ENCODE measurements at places on chromosomes 13 and 19. TPM values are rescaled to one million over a fixed set of nuclear protein-coding genes. Genes with fewer than 3 reads are reported as not detected.

- DNase-seq: no peak
- no peak overlapping the region for H3K4me3 ChIP-seq
- peaks cover 43% of the 10 kb centered on the region for H3K36me3 ChIP-seq
- H3K4me1 ChIP-seq: no peaks in the 10 kb centered on the region
These were observed 7.2 kb upstream of the CCDC97 start for GRCh38 chr19:41302624-41303351.

- DNase-seq: no peak
- no peak overlapping the region for H3K27ac ChIP-seq
- no peaks in the 10 kb centered on the region for H3K27me3 ChIP-seq
- H3K4me3 ChIP-seq: no peak overlapping the region
- no peaks in the 10 kb centered on the region for H3K4me1 ChIP-seq
These were observed 114.6 kb upstream of the VSTM2B start for GRCh38 chr19:29411113-29411581.

DNA sequence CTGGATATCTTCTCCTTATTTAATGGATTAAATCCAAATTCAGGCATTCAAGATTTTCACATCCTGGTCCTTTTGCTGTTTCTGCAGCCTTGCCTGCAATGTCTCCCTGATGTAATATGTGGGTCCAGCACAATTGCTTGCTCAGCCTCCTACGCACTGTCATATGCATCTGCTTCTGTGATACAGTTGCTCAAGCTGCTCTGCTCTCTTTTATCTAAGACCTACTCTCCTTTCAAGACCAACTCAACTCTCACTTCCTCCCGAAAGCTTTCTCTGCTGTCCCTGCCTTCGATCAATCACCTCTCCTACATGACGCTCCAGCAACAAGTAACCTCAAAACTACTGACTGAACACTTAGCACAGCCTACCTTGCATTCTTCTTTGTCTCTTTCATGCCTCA, 138.2 kb downstream of the DCLK1 start:
- no peaks in the 10 kb centered on the region for H3K36me3 ChIP-seq
- no peak overlapping the region for H3K4me3 ChIP-seq
- DNase-seq: no peak
- H3K27ac ChIP-seq: no peak overlapping the region
- peaks cover 2% of the 10 kb centered on the region for H3K27me3 ChIP-seq

GRCh38 chr19:32945260-32945659, 26.5 kb downstream of the CEP89 start:
- DNase-seq: no peak
- no peak overlapping the region for H3K4me3 ChIP-seq
- no peak overlapping the region for H3K27ac ChIP-seq
- H3K27me3 ChIP-seq: no peaks in the 10 kb centered on the region

- no peaks in the 10 kb centered on the region for H3K27me3 ChIP-seq
- H3K27ac ChIP-seq: no peak overlapping the region
- DNase-seq: no peak
- no peaks in the 10 kb centered on the region for H3K36me3 ChIP-seq
These were observed 117.5 kb downstream of the ATP8A2 start for GRCh38 chr13:25489238-25489637.

DNA sequence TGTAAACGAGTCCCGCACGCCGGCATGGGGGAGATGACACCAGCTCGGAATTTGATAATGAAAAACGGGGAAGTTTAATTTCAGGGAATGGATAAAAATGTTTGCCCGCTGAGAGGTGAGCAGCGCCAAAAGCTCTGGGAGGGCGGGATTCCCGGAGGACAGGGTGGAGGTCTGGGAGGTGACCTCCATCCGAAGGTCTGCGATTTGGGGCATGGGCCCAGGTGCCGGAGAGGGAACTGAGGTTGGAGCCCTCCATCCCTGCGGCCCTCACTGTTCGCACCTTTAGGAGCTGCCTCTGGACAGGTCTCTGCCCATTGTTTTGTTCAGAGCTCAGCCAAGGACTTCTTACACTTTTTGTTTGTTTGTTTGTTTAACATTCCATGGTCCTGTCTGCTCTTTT, 129.8 kb downstream of the URI1 start:
- H3K4me3 ChIP-seq: no peak overlapping the region
- no peaks in the 10 kb centered on the region for H3K4me1 ChIP-seq
- no peak overlapping the region for H3K27ac ChIP-seq
- DNase-seq: no peak
- H3K36me3 ChIP-seq: no peaks in the 10 kb centered on the region
- H3K27me3 ChIP-seq: no peaks in the 10 kb centered on the region

Gene TSSK6
- total RNA-seq: 2.3 TPM

Gene EHD2
- 6.2 TPM for total RNA-seq

Gene ZNF497
- 4.4 TPM for total RNA-seq

Gene ZFP36
- total RNA-seq: 3.6 TPM

Gene SMAD9
- 1.3 TPM for total RNA-seq

Gene TMEM150B
- 3.3 TPM for total RNA-seq

Gene CAB39L
- 2.3 TPM for total RNA-seq

Gene ZNF66
- total RNA-seq: 1.4 TPM

Measured in liver (tissue), 10 donors.